ENCODE measurements at places on chromosomes 7 and 10. TPM values are rescaled to one million over a fixed set of nuclear protein-coding genes. Genes with fewer than 3 reads are reported as not detected.

- no peak for DNase-seq
These were observed 850.6 kb downstream of the TYW1 start for GRCh38 chr7:67847092-67847787.

- DNase-seq, result peak; percentile 31
These were observed 16.4 kb downstream of the CUX1 start for GRCh38 chr7:101833799-101834198.

- DNase-seq, result no peak
These were observed 183.8 kb upstream of the TBX20 start for GRCh38 chr7:35437619-35438275.

DNA sequence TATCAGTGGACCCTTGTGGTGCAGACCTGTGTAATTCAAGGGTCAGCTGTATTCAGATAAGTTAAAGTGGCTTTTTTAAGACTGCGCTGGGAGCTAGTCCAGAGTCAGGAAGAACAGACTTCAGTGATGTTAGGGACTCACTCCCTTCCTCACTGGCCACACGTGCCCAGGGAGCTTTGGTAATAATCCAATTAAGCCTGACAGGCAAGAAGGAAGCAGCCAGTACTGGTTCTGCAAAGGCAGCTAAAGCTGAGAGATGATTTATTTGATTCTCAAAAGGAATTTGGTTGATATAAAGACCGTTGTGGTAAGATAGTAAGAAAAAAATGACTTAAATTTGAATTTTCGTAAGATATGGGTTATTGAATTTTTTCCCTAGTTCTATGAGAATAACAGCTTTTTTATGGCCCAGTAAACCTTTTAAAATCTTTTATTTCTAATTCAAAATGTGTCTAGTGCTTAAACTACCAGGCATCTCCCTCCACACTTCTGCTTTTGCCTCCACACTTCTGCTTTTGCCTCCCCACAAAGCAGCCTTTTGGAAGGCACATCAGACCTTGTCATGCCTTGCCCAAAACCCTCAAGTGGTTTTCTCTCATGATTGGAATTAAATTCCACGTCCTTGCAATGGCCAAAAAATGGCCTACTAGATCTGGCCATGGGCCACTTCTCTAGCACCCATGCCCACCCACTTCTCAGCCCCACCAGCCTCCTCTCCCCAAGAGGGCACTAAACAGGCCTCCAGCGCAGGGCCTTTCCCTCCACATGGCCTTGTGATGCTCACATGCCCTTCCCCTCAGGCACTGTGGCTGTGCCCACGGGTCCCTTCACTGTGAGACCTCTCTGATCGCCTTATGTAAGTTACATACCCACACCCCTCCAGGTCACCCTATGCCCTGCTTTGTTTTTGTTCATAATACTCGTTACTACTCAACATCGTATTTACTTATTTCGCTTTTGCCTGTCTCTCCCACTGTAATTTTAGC is 92.5 kb downstream of the POU6F2 start:
- no peak for DNase-seq

DNA sequence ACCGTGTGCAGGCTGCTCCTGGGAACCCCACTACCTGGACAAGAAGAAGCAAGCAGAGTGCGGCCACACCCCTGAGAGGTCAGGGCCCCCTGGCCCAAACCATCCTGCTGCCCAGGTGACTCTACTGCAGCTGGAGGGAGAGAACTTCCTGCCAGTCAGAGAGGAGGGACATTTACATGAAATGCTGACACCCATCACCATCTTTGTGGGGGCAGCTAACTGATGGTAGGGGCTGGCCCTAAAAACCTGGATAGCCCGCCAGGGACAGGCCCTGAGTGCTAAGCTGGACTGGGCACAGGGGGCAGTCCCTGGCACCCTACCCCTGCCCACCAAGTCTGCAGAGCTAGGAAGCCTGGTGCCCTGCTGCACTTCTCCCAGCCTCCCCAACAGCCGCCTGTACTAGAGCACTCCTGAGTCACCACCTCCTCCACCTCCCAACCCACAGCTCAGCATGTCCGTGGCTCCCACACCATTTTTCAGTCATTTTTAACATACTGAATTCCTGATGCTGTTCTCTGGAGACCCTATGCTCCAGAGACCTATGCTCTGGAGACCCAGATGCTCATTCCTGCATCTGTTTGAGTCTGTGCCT is 27.5 kb downstream of the DPCD start:
- DNase-seq, result peak; percentile 53

GRCh38 chr10:62186999-62187675 is 81.5 kb downstream of the RTKN2 start:
- no peak for DNase-seq

CFTR gene
- 0.04 TPM for total RNA-seq

DNA sequence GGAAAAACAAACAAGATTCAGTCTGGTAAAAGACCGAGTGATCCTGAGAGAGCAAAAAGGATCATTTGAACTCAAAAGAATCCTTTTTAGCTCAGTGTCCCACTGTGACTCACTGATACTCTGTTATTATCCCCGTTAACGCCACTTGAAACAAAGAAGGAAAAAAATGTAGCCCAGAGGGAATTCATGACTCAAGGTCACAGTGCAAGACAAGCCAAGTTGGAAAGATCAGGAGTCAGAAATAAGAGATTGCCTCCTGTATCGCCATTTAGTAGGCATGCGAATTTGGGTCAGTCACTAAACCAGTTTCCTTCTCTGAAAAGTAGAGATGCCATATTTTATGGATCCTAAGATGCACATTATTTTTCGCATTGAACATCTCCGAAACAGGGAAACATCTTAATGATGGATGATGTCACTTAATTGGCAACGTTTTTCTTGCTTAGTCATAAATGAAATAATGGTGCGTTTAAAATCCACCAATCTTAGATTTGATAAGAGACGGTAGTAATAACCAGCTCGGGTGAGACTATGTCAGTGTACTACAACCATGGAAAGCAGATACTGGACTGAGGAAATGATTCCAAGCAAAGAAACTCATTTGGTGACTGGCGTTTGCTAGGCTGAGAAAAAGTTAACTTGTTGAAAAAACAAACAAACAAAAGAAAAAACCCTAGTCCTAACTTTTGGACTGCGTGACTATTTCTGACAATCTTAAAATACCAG is 502.0 kb upstream of the CELF2 start:
- no peak for DNase-seq

GRCh38 chr7:120941856-120942255 is 8.7 kb upstream of the ING3 start:
- DNase-seq, result no peak

PON1 gene
- total RNA-seq, result not detected

DNA sequence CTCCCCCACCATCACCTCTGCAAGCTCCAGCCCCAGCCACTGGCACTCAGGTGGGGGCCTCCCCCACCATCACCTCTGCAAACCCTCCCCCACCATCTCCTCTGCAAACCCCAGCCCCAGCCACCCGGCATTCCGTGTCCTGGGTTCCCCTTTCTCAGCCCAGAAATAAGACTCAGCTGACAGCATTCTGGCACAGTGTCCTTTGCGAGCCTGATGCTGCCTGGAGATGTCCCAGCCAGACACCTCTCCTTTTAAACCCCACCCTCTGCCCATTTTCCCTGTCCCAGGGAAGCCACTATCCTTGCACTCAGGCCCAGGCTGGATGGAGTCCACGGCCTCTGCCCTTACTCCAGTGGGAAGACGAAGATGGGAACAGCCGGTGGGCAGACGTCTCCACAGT is 49.8 kb downstream of the ELFN1 start:
- DNase-seq, result no peak

GRCh38 chr7:14196555-14196954 is 207.1 kb upstream of the ETV1 start:
- no peak for DNase-seq

DNA sequence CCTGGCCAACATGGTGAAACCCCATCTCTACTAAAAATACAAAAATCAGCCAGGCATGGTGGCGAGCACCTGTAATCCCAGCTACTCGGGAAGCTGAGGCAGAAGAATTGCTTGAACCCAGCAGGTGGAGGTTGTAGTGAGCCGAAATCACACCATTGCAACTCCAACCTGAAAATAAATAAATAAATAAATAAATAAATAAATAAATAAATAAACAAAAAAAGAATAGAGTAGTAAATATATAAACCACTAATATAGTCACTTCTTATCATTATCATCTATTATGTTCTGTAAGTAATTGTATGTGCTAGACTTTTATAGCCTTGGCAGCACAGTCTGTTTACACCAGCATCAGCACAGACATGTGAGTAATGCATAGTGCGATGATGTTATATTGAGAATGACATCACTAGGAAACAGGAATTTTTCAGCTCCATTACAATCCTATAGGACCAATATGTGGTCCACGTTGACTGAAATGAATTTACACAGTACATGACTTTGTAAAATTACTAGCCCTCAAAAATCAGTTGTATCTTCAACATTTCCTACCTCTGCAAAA is 385.4 kb upstream of the ANKRD30A start:
- no peak for DNase-seq

GRCh38 chr7:49001610-49002033 is 77.3 kb downstream of the CDC14C start:
- peak; percentile 52 for DNase-seq

DNA sequence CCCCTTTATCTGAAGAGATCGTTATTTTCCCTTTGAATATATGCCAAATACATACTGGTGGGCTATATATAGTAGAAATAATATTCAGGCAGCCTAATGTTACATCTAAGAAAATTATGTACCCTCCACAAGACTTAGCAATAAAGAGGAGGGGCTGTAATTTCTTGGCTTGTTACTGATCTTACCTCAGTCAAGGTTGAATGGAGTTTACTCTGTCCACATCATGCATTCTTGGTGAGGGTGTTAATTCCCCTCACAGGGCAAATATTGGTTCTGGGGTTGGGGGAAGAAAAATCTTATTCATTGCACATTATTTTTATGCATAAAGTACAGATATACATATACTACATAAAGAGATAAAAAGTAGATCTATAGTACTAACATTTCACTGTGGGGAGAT is 145.8 kb upstream of the ANK3 start:
- DNase-seq, result no peak

DNA sequence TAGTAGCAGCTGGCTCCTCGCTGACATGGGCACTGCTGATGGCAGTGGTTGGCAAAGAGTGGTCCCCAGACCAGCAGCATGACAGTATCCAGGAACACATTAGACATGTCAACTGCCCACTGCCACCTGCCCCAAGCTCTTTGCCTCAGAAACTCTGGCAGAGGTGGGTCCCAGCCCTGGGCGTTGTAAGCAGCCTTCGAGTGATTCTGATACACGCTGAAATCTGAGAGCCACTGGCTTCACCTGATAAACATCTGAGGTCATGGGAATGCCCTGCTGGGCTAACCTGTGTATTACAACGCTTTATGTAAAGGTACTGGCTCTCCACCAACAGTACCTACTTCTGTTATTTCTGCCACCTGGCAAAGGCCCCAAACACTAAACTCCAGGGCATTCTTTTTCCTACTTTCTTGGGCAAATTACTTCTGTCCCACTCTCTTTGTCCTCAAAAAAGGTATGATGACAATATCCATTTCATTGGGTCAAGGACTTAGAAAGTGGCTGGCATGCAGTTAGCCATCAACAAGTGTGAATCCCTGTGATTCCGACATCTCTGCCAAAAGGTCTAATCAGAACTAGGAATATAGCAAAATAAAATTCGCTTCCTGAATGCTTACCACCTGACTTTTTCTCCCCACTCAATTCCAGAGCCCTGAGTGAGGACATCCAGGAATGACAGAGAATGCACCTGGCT is 9.2 kb downstream of the SGMS1 start:
- DNase-seq, result peak; percentile 53

OGDHL gene
- total RNA-seq, result 31.9 TPM

DNA sequence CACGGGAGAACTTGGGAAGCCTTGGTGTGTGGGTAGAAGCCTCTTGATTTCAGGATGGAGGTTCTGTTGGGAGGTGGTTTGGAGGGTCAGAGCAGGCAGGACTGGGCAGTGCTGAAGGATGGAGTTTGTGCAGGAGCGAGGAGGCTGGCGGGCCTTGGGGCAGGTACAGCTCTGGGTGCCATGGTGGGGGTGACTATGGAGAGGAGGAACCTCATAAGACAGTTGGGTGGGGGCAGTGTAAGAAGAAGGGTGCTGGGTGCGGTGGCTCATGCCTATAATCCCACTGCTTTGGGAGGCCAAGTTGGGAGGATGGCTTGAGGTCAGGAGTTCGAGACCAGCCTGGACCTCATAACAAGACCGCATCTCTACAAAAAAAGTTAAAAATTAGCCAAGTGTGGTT is 54.7 kb upstream of the GTF2IRD1 start:
- DNase-seq, result no peak

IGF2BP3 gene
- 108 TPM for total RNA-seq

- DNase-seq, result peak; percentile 92
These were observed 1.8 kb downstream of the MUC3A start for GRCh38 chr7:100951172-100951571.

CADPS2 gene
- total RNA-seq, result 5.9 TPM

TMEM213 gene
- total RNA-seq, result not detected

- no peak for DNase-seq
These were observed 63.3 kb downstream of the ZMIZ1 start for GRCh38 chr10:79131836-79132631.

GRCh38 chr7:135386181-135386580 is 123.7 kb downstream of the CNOT4 start:
- no peak for DNase-seq

Measured in H7 (cell line).